ENCODE measurements at places on chromosomes 7 and 10. TPM values are rescaled to one million over a fixed set of nuclear protein-coding genes. Genes with fewer than 3 reads are reported as not detected.

HOXA10 gene
- total RNA-seq = 21.2 TPM

UNCX gene
- total RNA-seq = not detected

GRM3 gene
- total RNA-seq = 0.04 TPM

PNLIP gene
- total RNA-seq = 0.18 TPM

AZGP1 gene
- 0.75 TPM for total RNA-seq

HOXA2 gene
- 0.71 TPM for total RNA-seq

PTPRZ1 gene
- 3.0 TPM for total RNA-seq

OLAH gene
- total RNA-seq = 0.13 TPM

DBNL gene
- total RNA-seq = 45.4 TPM

CAV2 gene
- total RNA-seq = 33.6 TPM

NAT16 gene
- total RNA-seq = not detected
